Neuronal stem cell (in vitro differentiated cells): ENCODE measurements at places on chromosomes 16 and 17.

DNA sequence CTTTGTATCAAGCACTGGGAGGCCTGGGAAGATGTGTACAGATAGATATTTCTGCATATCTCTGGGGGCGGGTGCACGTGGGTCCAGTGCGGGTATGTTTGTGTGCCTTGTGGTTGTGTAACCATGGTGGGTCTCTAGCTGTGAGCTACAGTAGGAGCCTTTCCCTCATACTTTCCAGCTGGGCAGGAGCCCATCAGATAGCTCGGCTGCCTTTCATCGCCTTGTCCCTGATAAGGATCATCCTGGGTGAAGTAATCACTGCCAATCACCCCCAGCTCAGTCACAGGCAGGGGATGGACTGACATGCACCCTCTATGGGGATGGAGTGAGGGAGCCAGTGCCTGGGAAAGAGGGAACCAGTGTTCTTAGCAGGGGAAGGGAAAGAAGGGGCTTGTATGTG is 3.2 kb upstream of the SCRN2 start:
- H3K4me3 ChIP-seq: no peak overlapping the region
- peaks cover 59% of the 10 kb centered on the region for H3K27me3 ChIP-seq
- H3K36me3 ChIP-seq: no peaks in the 10 kb centered on the region
- H3K27ac ChIP-seq: no peak overlapping the region

GRCh38 chr16:31508706-31509195 is 560 bp upstream of the RUSF1 start:
- peak overlapping the region; percentile 66 for H3K27ac ChIP-seq

DNA sequence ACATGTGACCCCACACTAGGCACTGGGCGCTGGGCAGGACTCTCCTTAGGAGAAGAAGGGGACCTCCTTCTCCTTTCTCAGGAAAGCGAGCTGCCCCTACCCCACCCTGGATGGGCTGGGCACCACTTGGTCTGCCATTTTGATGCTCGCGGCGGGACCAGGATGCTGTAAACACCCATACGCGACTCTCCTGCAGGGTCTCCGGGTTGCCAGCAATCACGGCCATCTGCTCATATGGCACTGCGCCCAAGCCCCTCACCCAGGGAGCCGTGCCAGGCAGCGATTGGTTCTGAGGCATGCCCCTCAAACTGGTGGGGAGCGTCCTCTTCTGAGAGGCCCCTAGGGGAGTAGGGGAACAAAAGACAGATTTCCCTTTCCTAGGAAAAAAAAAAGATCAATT is 99.0 kb downstream of the C16orf78 start:
- H3K4me1 ChIP-seq: no peaks in the 10 kb centered on the region
- no peak overlapping the region for H3K27ac ChIP-seq
- no peak for DNase-seq
- H3K36me3 ChIP-seq: no peaks in the 10 kb centered on the region
- no peak overlapping the region for H3K4me3 ChIP-seq
- H3K27me3 ChIP-seq: peaks cover 4% of the 10 kb centered on the region

DNA sequence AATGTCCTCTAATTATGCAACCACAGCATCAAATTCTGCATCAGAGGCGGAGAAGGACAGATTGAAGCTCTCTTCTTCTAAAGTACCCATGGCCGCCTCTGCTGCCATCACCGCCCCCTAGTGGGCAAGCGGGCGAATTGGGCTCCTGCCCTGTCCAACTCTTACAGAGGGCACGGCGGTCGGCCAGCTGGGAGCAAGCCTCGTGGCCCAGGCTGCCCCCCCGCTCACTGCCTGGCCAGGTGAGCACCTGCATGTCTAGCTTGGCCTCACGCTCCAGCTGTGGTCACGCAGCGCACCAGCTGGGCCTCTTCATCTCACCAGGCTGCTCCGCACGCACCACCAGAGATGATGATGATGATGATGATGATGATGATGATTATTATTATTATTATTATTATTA is 146.1 kb upstream of the TOM1L1 start:
- H3K27ac ChIP-seq: no peak overlapping the region
- no peaks in the 10 kb centered on the region for H3K4me1 ChIP-seq
- no peak overlapping the region for H3K4me3 ChIP-seq
- no peak for DNase-seq

DNA sequence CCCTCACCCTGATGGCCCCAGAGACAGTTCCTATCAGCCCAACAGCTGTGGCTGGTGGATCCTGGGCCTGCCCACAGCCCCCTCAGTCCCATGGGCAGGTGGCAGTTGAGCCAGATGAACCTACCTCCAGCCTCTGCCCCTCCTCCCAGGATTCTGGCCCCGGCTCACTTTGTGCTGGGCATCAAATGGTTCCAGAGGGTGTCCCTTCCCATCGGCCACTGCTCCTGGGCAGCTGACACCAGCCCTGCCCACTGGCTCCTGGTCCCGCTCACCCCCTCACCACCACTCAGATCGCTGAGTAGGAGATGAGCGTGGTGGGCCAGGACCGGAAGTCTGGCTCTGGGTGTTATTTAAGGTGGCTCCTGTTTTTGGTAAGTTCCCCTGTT is 2.0 kb downstream of the TTYH2 start:
- H3K27me3 ChIP-seq: no peaks in the 10 kb centered on the region
- H3K4me1 ChIP-seq: peaks cover 17% of the 10 kb centered on the region
- DNase-seq: no peak
- H3K36me3 ChIP-seq: peaks cover 9% of the 10 kb centered on the region
- H3K27ac ChIP-seq: no peak overlapping the region

DNA sequence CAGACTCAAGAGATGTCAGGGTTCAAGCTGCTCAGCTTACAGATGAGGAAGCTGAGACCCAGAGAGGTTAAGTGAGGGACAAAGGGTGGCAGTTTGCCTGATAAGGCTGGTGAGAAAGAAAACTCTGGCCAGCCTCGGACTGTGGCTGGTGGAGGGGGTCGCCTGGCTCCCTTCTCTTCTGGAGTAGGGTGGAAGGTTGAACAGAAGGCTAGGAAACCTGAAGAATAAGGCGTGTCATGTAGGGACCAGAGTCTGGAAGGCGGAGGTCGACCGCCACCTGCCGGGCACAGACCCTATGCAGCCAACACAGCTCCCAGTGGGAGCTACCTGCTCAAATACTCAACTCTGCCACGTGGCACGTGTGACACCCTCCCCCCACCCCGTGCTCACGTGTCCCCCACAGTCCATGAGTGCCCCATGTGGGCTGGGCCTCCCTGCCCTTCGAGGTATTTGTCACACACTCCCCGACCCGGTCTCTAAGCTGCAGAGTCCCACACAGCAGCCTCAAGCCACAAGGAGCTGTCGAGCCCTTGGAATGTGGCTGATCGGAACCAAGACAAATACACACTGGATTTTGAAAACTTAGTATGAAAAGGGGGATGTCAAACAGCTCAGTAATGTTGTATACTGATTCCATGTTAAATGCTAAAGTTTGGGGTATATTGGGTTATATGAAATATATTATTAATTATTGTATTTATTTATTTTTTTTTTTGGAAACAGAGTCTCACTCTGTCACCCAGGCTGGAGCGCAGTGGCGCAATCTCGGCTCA is 11.8 kb downstream of the HID1 start:
- no peak for DNase-seq
- no peaks in the 10 kb centered on the region for H3K4me1 ChIP-seq
- H3K27me3 ChIP-seq: peaks cover 50% of the 10 kb centered on the region

GRCh38 chr17:74703311-74703710 is 9.4 kb downstream of the CD300LF start:
- H3K27ac ChIP-seq: no peak overlapping the region
- H3K27me3 ChIP-seq: no peaks in the 10 kb centered on the region
- H3K4me3 ChIP-seq: no peak overlapping the region
- H3K36me3 ChIP-seq: no peaks in the 10 kb centered on the region
- no peaks in the 10 kb centered on the region for H3K4me1 ChIP-seq
- DNase-seq: no peak
